Head of caudate nucleus (tissue), 42 donors: ENCODE measurements at places on chromosomes 1 and 21.

DNA sequence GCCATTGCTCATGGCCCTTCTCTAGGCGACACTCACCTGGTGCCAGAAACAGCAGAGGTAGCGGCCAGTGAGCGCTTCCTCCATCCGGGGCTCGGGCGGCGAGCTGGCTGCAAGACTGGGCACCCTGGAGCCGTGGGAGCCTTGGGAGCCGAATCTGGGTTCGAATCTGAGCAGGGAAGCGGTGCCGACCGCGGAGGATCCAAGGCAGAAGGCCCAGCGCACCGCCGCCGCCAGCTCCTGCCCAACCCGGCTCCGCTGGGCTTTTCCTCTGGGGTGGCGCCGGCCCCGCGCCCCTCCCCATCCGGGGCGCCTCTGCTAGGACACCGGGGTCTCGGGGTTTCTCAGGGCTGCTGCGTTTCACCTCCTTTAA, 1.7 kb upstream of the PRDM16 start:
- DNase-seq, result no peak

DNA sequence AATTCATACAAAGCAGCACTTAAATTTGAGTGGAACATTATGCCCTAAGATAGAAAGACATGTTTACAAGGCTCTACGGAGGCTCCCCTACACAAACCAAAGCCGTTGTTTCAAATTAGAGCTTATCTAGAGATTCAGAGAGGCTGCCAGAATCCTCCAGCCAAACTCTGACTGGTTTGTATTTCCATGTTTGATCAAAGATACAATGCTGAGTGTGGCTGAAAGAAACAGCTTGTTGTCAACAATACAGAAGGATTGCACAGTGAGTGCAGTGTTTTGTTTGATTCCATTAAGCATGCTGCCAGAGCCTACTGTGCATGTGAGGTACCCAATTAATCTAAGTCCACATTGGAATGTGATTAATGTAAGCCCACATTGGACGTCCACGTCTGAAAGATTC, 402.7 kb downstream of the DISC1 start:
- DNase-seq, result no peak

DNA sequence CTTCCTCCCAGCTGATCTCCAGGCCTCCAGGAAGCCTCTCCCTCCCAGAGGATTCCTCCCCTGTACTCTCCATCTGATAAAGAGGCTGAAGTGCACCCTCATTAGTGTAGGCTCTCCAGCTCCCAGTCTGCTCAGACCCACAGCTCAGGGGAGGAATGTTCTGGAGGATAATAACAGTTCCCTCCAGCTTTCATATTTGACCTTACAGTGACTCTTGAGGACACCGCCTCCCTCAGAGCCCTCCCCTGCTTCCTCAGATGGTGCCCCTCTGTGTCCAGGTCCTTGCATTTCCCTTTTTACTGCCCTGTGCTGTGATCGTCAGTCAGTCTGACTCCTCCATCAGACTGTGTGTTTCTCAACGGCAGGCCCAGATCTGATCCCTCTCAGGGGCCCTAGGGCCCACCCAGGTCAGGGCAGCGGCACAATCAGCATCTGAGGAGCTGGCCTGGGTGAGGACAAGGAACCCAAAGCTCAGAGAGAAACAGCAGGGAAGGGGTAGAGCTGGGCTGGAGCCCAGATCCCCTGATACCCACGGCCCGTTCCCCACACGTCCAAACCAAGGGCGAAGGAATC, 1.1 kb upstream of the SHISAL2A start:
- DNase-seq, result no peak

DNA sequence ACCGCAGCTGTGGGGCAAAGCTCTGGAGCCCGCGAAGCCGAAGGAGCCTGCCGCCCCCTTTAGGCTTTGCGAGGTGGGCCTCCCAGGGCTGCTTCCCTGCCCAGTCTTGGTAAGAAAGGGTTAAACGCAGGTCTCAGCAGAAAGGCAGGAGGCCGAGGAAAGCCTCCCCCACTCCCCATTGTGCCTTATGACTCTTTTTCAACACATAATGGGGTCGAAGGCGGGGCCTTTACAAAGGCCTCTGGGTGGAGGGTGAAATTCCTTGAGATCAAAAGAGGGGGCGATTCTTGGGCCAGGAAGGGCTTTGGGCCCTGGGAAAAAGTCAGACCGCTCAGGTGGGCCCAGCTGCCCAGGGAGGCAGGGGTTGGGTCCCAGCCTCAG, 880 bp downstream of the ALPL start:
- no peak for DNase-seq

DNA sequence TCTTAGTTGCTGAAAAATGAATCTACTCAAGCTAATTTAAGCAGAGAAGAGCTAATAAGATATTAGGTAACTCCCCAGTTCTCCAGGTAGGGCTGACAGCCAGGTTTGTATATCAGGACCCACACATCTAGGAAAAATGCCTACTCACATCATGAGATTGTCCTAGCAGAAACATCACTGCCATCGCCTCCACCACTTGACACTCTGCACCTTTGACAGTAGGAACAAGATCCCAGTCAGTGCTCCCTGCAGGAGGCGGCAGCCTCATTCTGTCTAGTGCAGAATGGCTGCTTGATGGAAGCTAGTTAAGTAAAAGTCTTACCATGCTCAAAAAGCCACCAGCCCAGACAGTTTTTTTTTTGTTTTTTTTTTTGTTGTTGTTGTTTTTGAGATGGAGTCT, 31.6 kb upstream of the USP1 start:
- peak; percentile 82 for DNase-seq

DNA sequence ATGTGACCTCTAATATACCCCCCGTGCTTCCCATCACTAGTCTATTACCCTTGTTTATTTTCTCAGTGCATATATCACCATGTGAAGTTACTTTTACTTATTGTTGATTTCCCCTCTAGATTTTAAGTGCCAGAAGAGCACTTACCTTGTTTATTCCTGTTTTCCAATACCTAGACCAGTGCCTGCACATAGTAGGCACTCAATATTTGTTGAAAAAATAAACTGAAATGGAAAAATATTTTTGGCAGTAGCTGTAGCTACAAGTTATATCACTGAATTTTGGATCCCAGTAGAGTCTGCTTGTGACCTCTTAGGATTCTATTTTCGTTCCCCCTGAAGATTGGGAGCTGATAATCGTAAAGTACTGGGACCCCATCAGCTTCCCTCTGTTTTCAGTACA, 32.0 kb upstream of the FOXE3 start:
- no peak for DNase-seq

DNA sequence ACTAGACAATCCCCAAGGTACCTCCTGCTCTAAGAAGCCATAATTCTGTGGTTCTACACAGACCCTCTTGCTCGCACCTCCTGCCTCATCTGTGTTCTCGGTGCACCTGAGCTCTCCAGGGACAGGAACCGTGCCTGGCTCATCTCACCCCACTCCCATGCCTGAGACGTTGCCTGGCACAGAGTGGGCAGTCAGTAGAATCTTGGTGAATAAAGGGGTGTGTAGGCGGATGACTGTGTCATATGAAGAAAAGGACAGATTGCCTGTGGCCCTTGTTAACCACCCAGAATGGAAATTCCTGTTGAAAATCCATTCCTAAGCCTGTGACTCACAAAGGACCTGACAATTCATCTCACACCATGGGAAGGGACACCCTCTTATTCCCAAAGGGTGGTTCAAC, 92.9 kb downstream of the KCNN3 start:
- no peak for DNase-seq

DNA sequence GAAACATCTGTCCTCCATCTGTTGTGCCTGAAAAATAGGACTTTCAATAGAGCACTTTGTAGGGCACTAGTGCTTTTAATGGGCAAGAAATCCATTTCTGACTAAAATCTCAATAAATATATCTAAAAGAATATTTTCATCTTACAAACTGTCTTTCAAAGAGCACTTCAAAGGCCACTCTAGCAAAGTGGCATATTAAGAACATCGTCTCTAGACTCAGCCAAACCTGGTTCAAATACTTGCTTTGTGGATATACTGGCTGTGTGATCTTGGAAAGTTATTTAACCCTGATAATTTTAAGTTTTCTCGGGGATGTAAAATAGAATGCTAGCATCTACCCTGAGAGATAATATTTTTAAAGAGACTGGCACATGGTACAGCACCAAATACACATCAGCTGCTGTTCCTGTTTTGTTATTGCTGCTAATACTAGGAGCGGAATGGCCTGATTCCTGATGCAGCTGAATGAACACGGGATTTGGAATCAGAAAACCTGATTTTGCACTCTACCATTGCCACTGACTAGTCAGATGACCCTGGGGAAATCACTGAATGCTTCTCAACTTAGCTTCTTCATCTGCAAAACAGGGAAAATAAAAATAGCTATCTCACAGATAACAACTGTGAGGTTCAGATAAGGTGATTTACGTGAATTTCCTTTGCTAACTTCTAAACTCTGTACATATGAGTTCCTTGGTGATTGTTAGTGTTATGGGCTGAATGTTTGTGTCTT, 25.2 kb upstream of the LRRC8C start:
- DNase-seq, result no peak

GRCh38 chr1:113998361-113998760, 19.1 kb downstream of the OLFML3 start:
- no peak for DNase-seq

GRCh38 chr1:210272666-210273065, 40.1 kb downstream of the SERTAD4 start:
- DNase-seq, result no peak
